ENCODE measurements at places on chromosomes 7 and 10. TPM values are rescaled to one million over a fixed set of nuclear protein-coding genes. Genes with fewer than 3 reads are reported as not detected.

Gene SIRT1
- total RNA-seq, result 24.8 TPM

GRCh38 chr7:65953001-65953720 is 28.9 kb downstream of the GUSB start:
- H3K4me3 ChIP-seq, result no peak overlapping the region
- H3K27me3 ChIP-seq, result no peaks in the 10 kb centered on the region
- no peaks in the 10 kb centered on the region for H3K4me1 ChIP-seq
- H3K27ac ChIP-seq, result no peak overlapping the region
- DNase-seq, result no peak
- no peaks in the 10 kb centered on the region for H3K36me3 ChIP-seq

Gene HABP2
- not detected for total RNA-seq

DNA sequence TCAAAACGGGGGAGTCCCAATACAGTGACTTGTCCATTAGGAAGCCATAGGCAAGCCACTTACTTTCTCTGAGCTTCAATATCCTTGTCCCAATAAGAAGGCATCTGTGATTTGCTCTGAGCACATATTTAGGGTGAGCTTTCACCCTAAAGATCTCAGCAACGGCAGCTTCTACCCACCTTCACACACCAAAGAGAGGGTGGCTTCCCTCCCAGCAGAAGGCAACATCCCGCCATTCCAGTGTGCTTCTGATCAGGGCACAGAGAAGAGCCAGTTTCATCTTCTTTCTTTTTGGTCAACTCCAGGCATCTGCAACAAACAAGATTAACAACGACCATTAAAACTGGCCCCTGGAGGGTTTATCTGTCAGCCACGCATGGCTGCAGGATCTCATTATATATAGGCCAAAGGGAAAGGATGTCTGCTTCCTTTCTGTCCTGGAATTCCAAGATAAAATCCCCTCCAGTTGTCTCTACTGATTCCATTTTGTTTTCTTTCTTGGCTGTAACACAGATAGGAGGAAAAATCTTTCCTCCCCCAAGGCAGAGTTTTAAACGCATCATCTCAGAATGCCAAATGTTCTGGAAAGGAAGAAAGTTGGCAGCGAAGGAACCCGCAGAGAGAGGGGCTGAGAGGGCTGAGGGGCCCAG is 491 bp upstream of the SH2D4B start:
- no peak overlapping the region for H3K27ac ChIP-seq
- H3K27me3 ChIP-seq, result no peaks in the 10 kb centered on the region
- H3K4me3 ChIP-seq, result no peak overlapping the region

- DNase-seq, result no peak
- H3K27me3 ChIP-seq, result no peaks in the 10 kb centered on the region
- H3K4me3 ChIP-seq, result no peak overlapping the region
- H3K36me3 ChIP-seq, result no peaks in the 10 kb centered on the region
- H3K4me1 ChIP-seq, result no peaks in the 10 kb centered on the region
Measured at GRCh38 chr7:40492946-40493345, 358.1 kb downstream of the SUGCT start.

Gene SPDYE3
- total RNA-seq, result not detected

Gene CALML3
- total RNA-seq, result not detected

Gene EFCAB10
- total RNA-seq, result not detected

Gene PLXDC2
- 87.1 TPM for total RNA-seq

Gene CTBP2
- total RNA-seq, result 85.7 TPM

Gene AGR2
- not detected for total RNA-seq

GRCh38 chr7:44131173-44132029 is 8.1 kb upstream of the POLD2 start:
- H3K27ac ChIP-seq, result no peak overlapping the region
- no peak overlapping the region for H3K4me3 ChIP-seq
- DNase-seq, result no peak
- no peaks in the 10 kb centered on the region for H3K4me1 ChIP-seq
- no peaks in the 10 kb centered on the region for H3K27me3 ChIP-seq
- H3K36me3 ChIP-seq, result no peaks in the 10 kb centered on the region

- no peaks in the 10 kb centered on the region for H3K36me3 ChIP-seq
- H3K27me3 ChIP-seq, result no peaks in the 10 kb centered on the region
- no peak overlapping the region for H3K4me3 ChIP-seq
- no peak for DNase-seq
- H3K27ac ChIP-seq, result no peak overlapping the region
Measured at GRCh38 chr7:1564603-1565022, 5.2 kb downstream of the PSMG3 start.

Gene TM9SF3
- 120 TPM for total RNA-seq

DNA sequence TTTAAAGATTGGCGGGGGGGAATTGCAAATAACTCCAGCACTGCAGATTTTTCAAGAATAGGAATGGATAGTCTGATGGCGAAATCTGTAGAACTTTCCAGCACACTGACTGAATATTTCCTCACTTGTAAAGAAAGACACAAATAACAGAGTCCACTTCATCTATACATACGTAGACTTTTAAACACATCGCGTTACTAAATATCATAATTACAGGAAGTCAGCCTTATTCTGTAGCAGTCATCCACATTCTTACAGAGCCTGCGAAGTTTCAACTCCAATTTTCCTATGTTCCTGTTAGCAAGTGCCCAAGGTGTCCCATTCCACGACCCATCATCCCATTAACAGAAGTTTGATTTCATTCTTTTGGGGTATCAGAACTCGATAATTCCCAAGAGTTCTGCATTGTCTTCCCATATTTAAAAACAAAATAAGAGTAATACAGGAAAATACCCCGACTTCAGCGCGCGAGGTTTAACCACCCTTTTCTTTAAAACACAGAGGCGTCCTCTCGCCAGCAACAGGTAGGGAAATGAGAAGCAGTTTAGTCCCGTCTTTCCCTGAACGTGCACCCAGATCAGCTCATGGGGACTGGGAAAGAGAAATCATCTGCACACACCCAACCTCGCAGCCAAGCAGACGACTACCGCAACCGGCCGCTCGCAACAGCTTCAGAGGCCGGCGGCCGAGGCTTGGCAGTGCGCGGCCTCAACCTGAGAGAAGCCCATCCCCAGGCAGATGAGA is 880 bp downstream of the HERC4 start:
- H3K27ac ChIP-seq, result peak overlapping the region; percentile 97
- no peaks in the 10 kb centered on the region for H3K36me3 ChIP-seq
- H3K4me3 ChIP-seq, result peak overlapping the region; percentile 94
- no peaks in the 10 kb centered on the region for H3K27me3 ChIP-seq
- no peak for DNase-seq

Gene HOXA2
- total RNA-seq, result 4.7 TPM

GRCh38 chr10:48455055-48455391 is 148.5 kb downstream of the MAPK8 start:
- no peaks in the 10 kb centered on the region for H3K4me1 ChIP-seq
- no peaks in the 10 kb centered on the region for H3K36me3 ChIP-seq
- no peak for DNase-seq
- no peak overlapping the region for H3K4me3 ChIP-seq
- no peak overlapping the region for H3K27ac ChIP-seq

DNA sequence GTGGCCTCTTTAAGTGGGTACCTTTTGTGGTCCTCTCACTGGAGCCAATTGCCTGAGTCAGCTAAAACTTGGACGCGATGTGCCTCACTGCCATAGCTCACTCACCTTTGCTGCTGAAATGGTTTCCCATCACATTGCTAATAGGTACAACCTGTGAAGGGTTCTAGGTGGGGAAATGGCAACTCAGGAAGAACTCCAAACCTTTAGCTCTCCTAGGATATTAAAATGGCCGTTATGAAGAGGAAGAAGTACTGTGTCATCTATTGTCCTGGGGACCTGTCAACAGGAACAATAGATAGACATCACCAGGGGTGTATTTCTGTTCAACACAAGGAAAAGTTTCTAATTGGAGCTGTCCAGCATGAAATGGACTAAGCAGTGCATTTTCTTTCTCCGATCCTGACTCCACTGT is 1.2 kb upstream of the ZNF655 start:
- H3K27me3 ChIP-seq, result no peaks in the 10 kb centered on the region
- peaks cover 3% of the 10 kb centered on the region for H3K36me3 ChIP-seq
- H3K27ac ChIP-seq, result no peak overlapping the region
- no peak for DNase-seq

Gene GNB2
- 185 TPM for total RNA-seq

DNA sequence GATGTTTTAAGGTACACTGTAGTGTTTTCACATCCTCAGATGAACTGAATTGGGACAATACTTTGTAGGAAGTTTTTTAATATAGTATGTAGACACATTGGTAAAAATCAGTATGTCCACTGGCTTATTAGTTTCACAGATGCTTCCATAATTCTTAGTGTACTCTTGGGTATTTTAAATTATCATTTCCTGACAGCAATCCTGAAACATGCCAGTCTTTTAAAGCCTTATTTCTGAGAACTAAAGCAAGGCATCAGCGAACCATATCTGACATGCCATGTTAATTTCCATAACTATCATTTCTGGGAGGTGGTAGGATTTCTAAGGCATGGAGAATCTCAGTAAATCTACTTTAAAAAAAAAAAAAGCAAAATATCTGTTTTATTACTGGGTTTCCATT is 266.4 kb downstream of the ADK start:
- no peaks in the 10 kb centered on the region for H3K36me3 ChIP-seq
- no peak for DNase-seq
- H3K4me3 ChIP-seq, result no peak overlapping the region

DNA sequence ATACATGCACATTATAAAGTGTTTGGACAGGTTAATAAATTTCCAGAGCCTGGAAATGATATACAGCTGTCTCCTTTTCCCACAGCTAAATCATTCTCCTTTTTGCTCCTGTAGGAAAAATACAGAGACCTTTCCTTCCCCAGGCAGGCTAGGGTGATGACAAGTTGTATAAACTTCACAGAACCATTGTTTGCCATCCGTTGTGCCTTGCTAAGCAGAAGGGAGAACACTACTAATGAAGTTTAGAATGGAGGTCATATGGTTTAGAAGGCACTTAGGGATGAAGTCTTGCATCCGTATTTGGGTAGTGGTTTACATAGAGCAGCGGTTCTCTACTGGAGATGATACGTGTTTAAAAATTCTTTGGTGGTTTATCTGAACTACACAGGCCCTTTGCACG is 46.0 kb downstream of the NAMPT start:
- no peaks in the 10 kb centered on the region for H3K27me3 ChIP-seq
- no peak overlapping the region for H3K4me3 ChIP-seq
- no peak overlapping the region for H3K27ac ChIP-seq
- no peaks in the 10 kb centered on the region for H3K36me3 ChIP-seq

Gene TWIST1
- total RNA-seq, result 8.5 TPM

Gene FAM25G
- not detected for total RNA-seq

Gene CCDC146
- 25.1 TPM for total RNA-seq

DNA sequence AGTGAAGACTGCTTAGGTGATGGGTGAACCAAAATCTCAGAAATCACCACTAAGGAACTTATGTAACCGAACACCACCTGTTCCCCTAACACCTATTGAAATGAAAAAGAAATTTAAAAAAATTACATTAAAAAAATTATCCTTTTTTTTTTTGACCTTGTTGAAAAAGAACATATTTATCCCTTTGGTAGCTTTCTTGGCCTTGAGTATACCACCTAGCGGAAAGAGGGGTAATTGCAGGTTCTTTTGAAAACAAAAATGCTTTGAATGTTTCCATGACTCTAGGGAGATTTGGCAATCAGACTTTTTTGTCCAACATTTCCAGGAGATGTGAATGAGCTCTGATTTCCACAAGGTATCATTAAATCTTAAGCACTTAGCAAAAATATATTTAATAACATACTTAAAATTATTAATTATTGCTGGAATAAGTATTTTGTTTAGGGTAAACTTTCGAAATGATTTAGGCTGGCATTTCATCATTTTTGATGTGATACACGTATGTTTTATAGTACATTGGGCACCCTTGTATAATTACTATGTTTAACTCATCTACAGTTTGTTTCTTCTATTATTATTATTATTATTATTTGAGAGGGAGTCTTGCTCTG is 47.0 kb upstream of the ELMO1 start:
- H3K4me3 ChIP-seq, result no peak overlapping the region
- H3K4me1 ChIP-seq, result no peaks in the 10 kb centered on the region
- no peaks in the 10 kb centered on the region for H3K36me3 ChIP-seq
- DNase-seq, result no peak

Gene FZD8
- 8.2 TPM for total RNA-seq

GRCh38 chr10:21329995-21330627 is 195.4 kb downstream of the SKIDA1 start:
- H3K27ac ChIP-seq, result no peak overlapping the region
- H3K4me3 ChIP-seq, result no peak overlapping the region
- H3K4me1 ChIP-seq, result no peaks in the 10 kb centered on the region
- peak; percentile 61 for DNase-seq
- H3K36me3 ChIP-seq, result no peaks in the 10 kb centered on the region
